ENCODE measurements at places on chromosomes 3 and 15.

DNA sequence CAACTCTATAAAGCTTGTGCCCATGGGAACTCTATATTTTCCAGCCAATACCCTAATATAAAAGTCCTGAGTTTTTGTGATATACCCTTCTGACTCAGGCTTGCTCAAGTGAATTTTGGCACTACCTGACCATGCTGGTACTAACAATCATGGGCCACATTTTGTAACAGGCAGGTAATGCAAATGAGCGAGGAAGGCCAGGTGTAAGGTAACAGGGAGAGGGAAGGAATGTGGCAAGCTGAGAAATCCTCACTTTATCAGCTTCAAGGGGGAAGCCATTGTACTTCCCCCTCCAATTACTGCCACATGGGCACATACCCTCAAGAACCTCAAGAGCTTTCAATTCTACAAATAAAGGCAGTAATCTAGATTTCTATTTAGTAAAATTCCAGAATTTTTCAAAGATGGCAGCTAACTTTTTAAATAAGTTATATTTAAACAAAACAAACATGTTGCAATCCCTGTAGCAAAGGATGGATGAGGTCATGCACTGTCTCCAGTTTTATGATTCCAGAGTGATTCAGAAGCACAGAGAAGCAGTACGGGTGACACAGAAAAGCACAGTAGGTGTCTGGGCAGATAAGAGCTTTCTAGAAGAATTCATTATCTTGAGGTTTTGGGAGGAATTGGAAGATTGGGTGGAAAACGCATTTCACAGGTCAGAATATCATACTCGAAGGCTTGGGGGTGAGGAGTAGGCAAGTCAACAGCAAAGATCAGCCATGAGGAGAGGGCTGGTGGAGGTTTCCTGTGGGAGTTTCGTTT, 87.6 kb downstream of the FOXP1 start:
- peak; percentile 10 for DNase-seq

DNA sequence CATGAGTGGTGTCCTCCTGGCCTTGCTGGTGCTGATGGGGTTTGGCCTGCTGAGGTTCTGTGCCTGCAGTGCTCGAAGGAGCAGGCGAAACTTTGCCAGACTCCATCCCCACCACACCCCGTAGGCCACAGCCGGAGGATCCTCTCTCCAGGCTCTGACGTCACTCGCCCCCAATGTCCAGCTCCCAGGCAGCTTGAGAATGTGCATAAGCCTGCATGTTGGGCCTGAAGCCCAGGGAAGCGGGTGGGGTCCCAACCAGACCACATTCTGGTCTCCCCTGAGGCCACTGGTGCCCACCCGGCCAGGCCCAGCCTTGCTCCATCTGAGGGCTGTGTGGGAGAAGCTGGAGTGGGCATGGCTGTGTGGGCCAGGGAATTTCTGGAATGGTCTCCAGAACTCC, 109.8 kb downstream of the ASB7 start:
- DNase-seq, result no peak

DNA sequence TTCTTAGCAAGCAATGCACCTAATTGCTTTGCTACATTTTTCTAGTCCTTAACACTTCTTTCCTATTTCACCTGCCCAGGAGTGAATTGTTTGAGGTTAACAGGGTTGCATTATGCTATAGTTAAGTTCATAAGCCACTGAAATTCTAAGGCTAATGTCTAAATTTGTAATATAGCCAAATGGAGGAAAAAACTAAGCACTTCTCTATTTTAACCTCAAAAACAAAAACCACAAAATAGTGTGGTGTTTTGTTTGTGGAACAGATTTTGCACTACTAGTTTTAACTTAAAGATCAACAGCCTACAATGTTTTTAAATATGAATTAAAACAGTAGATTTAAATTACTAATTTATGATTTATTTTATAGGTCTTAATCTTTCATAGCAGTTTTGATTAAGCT, 5.5 kb downstream of the ATOSA start:
- no peak for DNase-seq

DNA sequence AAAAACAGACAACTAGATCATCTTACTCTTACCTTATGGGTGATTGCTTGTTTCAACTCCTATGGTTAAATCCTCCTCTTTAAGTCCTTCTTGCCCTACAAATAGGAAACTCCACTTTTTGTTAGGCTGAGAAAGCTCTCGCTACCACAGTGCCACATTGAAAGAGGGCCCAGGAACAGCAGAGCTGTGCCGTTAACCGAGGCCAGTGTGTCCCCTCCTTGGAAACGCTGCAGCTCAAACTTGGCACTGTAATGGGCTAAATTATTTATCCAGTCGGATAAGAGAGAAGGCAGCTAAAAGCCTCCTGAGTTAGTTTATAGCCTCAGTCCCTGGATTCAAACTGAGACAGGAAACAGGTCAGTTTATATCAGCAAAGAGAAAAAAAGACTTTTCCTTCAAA, 46.1 kb downstream of the KBTBD12 start:
- DNase-seq, result no peak

DNA sequence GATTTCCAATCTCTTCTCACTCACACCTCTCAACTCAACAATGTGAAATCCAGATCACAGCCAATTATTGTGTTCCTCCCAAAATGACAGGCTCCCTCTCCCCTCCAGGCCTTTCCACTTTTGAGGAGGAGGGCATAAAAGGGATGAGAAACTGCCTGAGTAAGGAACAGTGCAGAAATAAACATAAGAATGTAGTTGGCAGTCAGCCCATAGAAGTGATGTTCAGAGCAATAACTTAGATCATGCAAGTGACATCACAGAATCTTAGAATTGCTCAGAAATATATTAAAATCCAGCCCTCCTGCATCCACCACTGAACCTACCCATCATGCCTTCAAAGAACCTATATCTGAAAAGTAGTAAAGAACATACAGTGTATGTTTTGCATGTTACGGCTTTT, 299.4 kb upstream of the GADL1 start:
- no peak for DNase-seq

DNA sequence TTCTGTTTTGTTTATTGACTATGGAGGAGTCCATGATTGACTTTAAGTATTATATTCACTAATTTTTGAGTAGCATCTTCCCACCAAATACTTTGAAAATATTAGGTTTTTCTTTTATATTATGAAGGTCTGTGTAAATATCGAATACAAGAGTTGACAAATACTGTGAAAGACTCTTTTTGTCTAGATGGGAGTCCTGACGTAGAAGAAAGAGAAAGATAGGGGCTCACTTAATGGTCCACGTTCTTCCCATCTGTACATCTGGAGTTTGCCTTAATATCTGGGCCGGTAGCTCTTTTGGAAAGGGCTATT, 7.8 kb upstream of the UTS2B start:
- no peak for DNase-seq

- no peak for DNase-seq
Observed at GRCh38 chr3:120854908-120855526, 53.0 kb upstream of the STXBP5L start.

DNA sequence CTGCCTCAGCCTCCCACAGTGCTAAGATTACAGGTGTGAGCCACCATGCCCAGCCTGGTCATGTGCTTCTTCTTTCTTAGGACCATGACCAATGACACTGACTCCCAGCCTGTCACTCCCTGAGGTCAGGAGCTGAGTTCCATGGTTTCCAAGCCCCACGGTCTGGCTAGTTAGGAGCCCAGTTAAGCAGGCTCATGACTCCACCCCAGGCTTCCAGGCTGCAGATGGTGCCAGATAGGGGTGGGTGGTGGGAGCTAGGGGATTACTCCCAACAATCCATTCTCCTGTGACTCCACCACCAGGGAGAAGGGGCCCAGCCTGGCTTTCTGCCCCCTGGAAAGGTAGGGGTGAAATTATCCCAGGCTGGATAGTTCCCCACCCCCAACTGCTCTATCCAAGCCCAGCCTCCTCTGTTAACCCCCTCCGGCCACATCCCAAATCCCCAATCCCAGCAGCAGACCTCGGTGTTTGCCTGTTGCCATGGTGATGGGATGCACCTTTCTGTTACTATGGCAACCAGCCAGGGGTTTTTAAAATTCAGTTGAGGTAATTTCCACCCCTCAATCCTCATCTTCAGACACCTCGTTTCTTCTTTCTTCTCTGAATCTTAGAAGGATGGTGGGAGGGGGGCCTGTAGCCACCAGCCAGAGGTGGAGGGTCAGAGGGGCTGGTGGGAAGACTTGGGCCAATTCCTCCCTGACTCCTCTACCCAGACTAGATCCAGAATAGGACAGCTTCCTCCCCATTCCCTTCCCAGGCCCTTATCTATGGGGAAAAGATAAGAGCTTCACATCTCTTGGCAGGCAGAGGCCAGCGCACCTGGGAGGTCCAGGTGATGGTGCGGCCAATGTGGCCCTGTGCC, 22.5 kb upstream of the SEMA3F start:
- no peak for DNase-seq

DNA sequence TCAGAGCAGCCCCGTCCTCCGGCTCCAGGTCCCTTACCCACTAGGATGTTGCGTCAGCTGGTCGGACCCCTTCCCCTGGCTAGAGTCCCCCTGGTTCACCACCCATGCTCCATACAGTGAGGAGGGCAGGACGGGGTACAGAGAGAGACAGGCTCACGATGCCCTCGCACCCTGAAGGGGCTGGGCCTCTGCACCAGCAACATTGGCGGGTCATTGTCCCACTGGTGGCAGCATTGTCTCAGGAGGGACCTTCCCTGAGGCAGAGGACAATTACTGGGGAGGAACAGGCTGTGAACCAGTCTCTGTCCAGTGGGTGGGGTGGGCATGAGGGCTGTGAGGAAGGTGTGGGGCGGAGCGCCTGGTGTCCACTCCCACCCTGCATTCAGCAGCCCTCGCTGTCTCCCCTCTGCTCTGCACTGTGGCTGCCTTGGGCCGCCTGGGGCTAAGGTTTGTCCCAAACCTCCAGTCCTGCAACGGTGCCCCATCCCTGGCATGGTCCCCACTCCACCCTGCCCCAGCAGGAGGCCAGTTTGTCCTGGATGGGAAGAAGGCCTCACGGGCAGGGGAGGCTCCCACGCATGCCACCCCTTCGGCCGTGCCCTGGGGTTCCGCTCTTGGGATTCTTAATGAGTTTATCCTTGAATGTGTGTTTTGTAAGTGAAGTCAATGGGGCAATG, 48.0 kb upstream of the KLF13 start:
- DNase-seq, result no peak

GRCh38 chr15:84699538-84700191, 16.3 kb downstream of the SEC11A start:
- no peak for DNase-seq

DNA sequence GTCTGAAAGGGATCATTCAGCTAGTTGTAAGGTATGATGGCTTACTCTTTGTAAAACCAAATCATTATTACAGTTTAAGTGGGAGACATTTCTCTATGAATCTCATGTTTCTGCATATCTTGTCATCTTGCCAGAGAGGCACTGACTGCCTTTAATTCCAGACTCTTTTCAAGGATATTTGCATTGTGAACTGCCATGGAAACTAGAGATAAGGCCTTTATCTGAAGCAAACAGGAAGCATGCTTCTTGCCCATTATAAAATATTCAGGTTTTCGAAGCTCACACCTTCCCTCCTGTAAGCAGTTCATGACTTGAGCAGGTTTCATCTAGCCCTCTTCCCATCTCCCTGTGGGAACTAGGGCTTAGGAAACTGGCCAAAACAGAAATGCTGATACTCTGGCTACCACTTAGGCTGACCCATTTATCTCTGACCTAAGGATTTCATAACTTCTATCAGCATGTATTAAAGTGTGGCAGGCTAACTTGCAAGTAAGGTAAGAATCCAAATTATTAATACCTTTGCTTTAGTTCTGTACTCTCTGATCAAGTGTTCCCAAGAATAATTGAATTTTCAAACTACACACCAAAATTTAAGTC, 326.6 kb upstream of the ALCAM start:
- DNase-seq, result no peak

- no peak for DNase-seq
Observed at GRCh38 chr3:20743553-20744321, 557.7 kb upstream of the SGO1 start.

DNA sequence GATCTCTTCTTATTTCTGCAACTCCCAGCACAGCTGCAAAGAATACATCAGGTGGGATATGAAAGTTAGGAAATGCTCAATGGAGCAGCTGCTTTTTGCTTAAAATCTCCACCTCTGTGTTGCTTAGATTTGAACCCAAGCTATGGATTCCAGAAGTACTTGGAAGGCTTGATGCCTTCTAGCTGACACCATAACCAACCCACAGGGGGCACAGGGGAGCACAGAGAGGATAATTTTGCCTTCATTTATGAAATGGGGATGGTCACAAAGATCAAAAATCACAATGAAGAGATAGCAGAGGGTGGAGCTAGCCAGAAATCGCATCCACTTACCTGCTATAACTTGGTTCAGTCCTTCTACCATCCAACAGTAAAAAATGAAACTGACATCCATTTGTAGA, 75.7 kb downstream of the DUT start:
- DNase-seq, result peak; percentile 26

- DNase-seq, result no peak
Observed at GRCh38 chr15:57220205-57220604, 156.1 kb upstream of the CGNL1 start.

- DNase-seq, result no peak
Observed at GRCh38 chr3:40487172-40487571, 10.2 kb downstream of the ZNF619 start.

DNA sequence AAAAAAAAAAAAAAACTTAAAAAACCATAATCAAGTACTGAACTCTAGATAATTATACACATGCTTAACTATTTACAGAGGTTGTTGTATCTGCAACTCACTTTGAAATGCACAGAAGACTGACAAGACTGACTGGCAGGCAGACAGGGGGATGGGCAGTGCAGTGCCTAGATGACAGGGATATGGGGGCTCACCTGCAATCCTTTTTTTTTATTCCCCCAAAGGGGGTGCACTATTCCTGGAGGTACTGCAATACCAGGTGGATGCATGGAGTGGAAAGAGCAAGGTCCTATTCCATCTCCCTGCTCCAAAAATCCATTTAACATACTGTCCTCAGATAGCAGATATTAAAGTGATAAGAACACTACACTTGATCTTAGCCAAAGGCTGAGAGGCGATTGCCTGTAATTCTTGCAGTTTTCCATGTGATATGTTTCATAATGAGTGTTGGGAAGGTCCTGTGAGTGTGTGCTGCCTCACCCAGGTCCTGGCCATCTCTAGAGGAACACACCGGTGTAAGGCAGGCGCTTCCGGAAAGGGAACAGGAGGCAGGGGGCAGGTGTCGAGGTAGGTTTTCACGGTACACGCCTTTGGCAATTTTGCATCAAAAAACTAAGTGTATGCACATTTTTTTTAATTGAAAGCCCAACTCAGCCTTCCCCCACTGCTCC, 22.7 kb downstream of the SEC61A1 start:
- DNase-seq, result no peak

- peak; percentile 75 for DNase-seq
Observed at GRCh38 chr3:72187131-72187530, 402.2 kb upstream of the PROK2 start.

- no peak for DNase-seq
Observed at GRCh38 chr3:89932882-89933281, 825.5 kb downstream of the EPHA3 start.

DNA sequence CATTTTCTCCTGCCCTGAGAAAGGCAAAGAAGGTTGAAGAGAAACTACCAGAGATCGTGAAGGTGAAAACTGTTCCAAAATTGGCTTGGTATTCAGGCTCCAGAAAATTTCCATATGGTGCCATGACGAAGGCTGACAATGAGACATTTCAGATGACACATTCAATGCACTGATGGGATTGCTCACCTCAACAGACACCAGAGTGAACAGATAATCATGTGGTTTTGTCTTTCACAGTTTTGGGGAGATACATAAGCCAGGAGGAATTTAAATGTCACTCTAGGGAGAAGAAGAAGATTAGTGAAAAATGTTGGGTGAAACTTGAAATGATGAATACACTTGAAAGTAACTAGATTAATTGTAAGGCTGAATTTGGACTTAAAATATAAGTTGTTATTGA, 339.7 kb upstream of the EPHA3 start:
- DNase-seq, result no peak
